ENCODE measurements at places on chromosomes 7 and 10.

DNA sequence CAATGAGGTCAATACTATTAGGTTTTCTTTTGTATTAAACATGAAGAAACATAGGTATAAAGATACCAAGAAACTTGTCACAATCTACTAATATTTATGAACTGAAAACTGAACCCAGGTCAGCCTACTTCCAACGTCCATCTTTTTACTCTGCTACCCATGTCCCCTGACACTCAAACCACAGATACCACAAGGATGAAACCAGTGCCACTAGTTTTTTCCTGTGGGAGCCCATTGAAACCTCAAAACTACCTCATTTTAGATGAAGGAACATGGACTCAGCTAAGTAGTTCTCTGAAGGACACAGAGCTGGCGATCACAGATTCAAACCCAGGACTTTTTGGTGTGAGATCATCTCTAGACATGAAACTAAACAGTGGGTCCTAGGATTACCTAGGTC lies 6.8 kb downstream of the TET1 start:
- DNase-seq = no peak

DNA sequence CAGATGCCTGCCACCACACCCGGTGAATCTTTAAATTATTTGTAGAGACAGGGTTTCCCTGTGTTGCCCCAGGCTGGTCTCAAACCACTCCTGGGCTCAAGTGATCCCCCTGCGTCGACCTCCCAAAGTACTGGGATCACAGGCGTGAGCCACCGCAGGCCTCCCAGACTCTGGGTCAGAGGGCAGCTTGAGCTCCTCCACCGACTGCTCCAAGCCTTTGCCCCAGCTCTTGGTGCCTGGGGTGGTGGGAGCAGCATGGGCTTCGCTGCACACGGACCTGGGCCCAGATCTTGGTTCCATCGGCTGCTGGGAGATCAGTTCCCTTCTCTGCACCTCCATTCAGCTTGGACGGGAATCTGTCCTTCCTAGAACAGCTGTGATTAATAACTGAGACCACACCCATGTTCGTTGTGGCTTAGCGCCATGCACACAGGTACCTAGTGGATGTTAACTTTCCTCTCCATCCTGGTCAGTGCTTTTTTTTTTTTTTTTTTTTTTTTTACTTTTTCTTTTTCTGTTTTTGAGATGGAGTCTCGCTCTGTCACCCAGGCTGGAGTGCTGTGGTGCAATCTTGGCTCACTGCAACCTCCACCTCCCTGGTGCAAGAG lies 125.3 kb downstream of the CUX1 start:
- no peak for DNase-seq

- no peak for DNase-seq
Measured at GRCh38 chr10:121608469-121609190, 10.4 kb upstream of the FGFR2 start.

DNA sequence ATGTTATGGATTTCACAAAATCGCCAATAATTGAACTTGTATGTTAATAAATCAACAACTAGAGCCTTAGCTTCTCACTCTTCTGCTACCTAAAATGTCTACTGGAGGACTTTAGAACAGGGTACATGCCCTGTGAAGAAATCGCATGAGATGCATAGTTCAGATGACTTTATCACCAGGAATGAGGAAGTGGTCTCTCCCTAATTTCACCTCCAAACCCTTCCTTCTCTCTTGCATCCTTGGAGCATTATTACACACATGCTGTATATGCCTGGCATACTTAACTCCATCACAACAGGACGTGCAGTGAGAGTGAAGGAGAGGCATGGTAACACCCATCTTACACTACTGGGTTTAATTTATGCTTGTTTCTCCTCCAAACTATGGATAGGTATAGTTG lies 27.8 kb downstream of the RHEB start:
- no peak for DNase-seq

DNA sequence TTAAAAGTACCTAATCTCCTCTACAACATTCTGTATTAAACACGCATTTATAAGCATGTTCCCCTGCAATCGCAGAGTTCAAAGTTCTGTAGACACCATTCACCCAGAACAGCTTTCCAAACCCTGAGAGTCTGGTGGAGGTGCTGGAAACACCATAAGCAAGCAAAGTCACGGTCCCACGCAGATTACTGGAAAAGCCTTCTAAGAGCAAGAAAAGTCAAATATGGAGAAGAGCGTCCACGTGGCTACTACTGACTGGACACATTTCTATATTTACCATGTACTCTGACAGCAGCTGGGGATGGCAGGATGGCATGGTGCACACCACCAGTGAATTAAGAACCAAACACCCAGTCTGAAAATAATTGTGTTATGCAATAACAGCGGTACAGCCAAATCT lies 97.7 kb downstream of the PARD3 start:
- no peak for DNase-seq

GRCh38 chr7:155935726-155936125 lies 123.5 kb upstream of the SHH start:
- DNase-seq = no peak

DNA sequence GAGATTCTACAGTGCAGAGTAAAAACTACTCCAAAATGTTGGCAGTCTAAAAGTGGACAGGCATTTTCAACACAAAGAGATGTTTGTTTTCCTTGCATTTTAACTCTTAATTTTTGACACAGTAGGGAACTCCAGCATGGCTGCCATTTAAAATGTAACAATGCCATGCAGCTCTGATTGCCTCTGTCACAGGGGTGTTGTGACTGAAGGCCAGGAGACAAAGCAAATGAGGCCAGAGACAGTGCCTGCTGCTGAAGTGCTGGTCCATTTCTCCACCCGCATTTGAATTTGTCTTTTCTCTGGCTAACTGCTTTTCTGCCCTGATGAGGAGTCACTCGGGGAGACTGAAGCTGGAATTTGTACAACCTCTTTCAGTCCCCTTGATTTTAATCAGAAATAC lies 710.6 kb upstream of the GALNT17 start:
- DNase-seq = no peak

DNA sequence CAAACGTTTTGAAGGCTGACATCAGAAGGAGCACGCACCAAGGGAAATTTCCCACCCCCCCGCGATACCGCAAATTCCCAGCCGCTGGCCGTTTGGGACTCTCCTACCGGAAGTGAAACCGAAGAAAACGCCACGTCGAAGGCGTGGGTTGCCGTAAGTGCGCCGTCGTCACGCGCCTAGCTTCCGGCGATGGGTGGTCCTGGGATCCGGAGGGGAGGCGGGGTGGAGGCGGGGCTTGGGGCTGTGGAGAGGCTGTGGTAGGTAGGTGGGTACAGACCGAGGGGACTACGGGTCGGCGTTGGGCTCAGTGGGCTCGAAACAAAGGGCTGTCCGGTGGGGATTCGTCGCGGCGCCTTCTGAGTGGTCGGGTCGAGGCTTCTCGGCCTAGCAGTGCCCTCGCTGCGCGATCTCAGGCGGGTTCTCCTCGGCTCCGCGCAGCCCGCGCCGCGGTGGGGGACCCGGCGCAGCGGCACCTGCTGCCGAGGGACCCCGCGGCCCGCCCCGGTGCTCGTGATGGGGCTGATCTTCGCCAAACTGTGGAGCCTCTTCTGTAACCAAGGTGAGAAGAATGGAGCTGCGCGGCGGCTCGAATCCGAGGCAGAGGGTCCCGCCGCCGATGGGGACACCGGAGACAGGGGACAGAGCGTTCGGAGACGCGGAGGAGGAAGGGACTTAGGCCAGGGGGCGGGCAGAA lies at the start of gene ARL5B:
Gene ARL5B (plus strand): TSS at position 307 of the 694 bp plus-strand sequence. CDS start 207 bp downstream, at position 514.
- peak; percentile 93 for DNase-seq

GRCh38 chr7:25180946-25181345 lies 47.3 kb downstream of the NPVF start:
- no peak for DNase-seq

- no peak for DNase-seq
Measured at GRCh38 chr10:62978482-62978881, 154.6 kb upstream of the NRBF2 start.

- no peak for DNase-seq
Measured at GRCh38 chr7:100190048-100190711, 12.5 kb downstream of the STAG3 start.

- no peak for DNase-seq
Measured at GRCh38 chr10:8158193-8159071, 103.9 kb downstream of the GATA3 start.

DNA sequence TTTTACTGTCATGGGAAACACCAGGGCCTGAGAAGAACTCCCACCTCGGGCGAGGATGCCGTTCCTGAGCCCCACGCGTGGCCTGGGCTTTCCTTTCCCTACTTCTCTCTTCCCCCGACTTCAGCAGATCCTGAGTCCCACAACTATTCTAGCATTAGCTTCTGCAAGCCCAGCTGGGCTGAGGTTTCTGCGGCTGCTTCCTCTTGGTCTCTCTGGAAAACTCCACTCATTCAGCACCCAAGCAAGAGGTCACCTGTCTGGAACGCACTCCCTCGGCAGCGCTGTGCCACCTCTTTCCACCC lies 761 bp upstream of the DOCK1 start:
- no peak for DNase-seq

GRCh38 chr7:3951316-3952055 lies 650.4 kb downstream of the SDK1 start:
- DNase-seq = no peak

DNA sequence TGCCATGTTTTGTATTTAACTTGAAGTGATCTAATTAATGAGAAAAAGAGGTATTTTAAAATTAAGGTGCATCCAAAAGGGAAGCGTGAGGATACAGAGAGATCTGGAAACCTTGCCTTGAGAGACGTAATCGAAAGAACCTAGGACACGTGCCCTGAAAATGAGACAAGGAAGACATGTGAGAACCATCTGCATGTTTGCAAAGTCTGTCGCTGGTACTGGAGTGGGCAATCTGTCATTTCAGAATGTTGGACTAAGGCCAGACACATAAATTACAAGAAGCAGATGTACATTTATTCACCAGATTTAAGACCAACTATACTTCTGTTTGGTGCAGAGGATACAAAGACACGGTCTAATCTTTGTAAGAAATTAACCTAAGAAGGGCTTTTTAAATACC lies 9.2 kb downstream of the AGR2 start:
- DNase-seq = no peak

GRCh38 chr7:131068604-131069021 lies 259.1 kb upstream of the MKLN1 start:
- DNase-seq = no peak

GRCh38 chr7:154881026-154881425 lies 121.9 kb downstream of the PAXIP1 start:
- no peak for DNase-seq

- DNase-seq = no peak
Measured at GRCh38 chr10:13594641-13595040, 7.9 kb downstream of the PRPF18 start.

DNA sequence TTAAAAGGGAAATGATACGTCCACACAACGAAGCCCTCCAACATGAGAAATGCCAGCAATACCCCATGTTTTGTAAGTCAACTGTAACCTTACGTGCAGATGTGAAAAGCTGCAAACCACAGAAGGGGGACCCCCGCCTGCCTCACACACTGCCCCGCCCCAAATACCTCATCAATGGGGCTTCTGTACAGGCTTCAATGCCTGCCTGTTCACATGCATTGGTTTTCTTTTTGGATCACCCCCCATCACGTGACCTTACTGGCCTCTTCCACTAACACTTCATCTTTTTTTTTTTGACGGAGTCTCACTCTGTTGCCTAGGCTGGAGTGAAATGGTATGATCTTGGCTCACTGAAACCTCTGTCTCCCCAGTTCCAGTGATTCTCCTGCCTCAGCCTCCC lies 224.0 kb downstream of the TNS3 start:
- no peak for DNase-seq

GRCh38 chr7:19999681-20000080 lies 217.5 kb downstream of the MACC1 start:
- DNase-seq = no peak

- no peak for DNase-seq
Measured at GRCh38 chr10:98301664-98302319, 33.8 kb upstream of the LOXL4 start.

DNA sequence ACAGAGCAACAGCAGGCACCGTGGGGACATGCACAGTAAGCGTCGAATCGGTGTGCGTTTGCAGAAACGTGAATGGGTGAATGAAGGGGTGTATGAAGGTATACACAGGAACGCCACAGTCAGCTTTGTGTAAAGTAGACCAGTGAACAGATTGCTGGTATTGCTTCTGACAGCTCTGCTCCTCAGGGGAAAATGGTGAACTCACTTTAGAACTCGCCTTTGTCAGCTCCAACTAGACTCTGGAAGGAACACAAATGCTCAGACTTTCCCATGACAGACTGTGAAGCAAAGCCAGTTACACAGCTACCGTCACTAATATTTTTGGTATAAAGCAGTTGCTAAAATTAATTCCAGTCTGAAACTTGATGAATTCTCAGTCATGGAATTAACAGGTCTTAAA lies 78.9 kb downstream of the CUX1 start:
- DNase-seq = no peak

DNA sequence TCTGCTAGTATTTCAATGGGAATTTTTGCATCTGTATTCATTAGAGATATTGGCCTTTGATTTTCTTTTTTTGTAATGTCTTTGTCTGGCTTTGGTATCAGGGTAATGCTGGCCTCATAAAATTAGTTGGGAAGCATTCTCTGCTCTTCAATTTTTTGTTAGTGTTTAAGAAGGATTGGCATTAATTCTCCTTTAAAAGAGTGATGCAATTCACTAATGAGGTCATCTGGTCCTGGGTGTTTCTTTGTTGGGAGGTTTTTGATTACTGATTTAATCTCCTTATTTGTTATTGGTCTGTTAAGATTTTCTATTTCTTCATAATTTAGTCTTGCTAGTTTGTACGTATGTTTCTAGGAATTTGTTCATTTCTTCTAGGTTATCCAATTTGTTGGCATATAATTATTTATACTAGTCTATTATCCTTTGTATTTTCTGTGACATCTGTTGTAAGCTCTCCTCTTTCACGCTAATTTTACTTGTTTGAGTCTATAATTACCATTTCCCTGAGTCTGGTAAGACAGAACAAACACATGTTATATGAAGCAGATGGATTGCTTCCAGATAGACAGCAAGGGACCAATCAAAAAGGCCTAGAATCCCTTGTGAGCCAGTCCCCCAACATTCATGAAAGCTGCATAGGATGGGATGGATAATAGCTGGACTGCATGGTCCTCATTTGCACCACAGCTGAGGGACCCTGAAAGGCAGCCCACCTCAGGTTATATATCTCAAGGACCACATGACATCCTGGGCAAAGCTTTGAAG lies 54.4 kb downstream of the MTPAP start:
- no peak for DNase-seq

Data from activated T-helper 1 cell treated with anti-CD3 and anti-CD28 coated beads, Interleukin-2, amount 50 U/mL, for 16 hours (primary cell).